ENCODE measurements at places on chromosomes 5 and 9. TPM values are rescaled to one million over a fixed set of nuclear protein-coding genes. Genes with fewer than 3 reads are reported as not detected.

The F2RL2 gene
- not detected for total RNA-seq

The CENPK gene
- total RNA-seq: 74.4 TPM

The STXBP1 gene
- total RNA-seq: 16.8 TPM

The RNF183 gene
- 0.34 TPM for total RNA-seq

The CMYA5 gene
- total RNA-seq: 0.29 TPM

The KCNMB1 gene
- total RNA-seq: not detected

The STPG3 gene
- total RNA-seq: not detected

The ST6GALNAC4 gene
- 28.4 TPM for total RNA-seq

The SCAMP1 gene
- total RNA-seq: 13.5 TPM

The NDUFS6 gene
- total RNA-seq: 26.8 TPM
